ENCODE measurements at places on chromosomes 12 and 14. TPM values are rescaled to one million over a fixed set of nuclear protein-coding genes. Genes with fewer than 3 reads are reported as not detected.

GRCh38 chr12:109583733-109584132 lies 10.1 kb downstream of the MVK start:
- no peak for DNase-seq

DNA sequence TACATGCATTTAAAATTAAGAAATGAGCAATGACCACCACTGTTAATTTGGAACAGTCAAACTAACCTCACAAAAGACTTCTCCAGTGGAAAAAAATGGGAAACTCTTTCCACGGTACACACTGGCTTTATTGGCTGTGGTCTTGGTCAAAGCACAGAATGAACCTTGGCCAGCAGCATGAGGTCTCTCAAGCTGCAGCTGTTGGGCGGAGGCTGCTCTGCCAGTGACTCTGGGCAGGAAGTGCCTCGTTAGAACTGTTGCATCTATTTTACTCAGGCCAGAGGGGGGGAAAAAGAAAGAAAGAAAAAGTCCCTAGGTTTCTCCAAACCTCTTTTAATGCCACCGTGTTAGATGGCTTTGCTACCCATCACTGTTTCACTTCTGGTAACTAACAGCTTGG lies 279.8 kb upstream of the DIO2 start:
- no peak for DNase-seq

GRCh38 chr12:7609495-7609894 lies 56.2 kb downstream of the APOBEC1 start:
- DNase-seq, result no peak

- no peak for DNase-seq
Observed at GRCh38 chr14:97442363-97442762, 645.2 kb downstream of the VRK1 start.

GRCh38 chr12:750366-751191 lies 1.8 kb upstream of the WNK1 start:
- DNase-seq, result no peak

DNA sequence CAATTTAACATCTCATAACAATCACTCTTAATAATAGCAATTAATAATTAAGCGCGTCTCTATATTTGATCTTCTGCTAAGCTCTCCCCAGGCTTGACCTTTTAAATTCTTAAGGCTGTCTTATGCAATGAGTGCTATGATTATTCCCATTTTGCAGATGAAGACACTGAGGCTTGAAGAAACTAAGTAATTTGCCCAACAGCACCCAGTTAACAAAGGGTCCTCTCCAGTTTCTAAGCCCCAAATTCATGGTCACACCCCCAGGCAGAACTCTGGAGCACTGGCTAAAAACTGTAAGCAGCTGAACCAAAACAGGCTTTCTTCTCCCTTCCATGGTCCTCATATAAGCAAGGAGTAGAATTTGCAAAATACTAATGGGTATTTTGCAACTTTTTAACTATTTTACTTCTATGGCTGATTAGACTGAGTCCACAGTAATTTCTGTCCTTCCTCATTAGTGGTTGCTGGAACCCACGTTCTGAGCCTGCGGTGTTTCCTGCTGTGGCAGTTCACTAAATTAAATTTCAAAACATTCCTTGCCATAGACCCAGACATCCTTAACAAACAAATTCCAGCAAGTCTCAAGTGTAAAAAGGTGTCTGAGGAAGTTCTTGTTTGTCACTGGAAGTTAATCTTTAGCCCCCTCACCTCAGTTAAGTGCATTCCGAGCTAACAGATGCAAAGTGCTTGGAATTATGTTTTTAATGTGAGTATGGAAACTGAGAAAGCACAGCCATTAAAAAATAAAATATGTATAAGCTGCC lies 76.5 kb downstream of the TMEM132D start:
- no peak for DNase-seq

GRCh38 chr14:54623279-54624004 lies 56.5 kb downstream of the SAMD4A start:
- DNase-seq, result no peak

DNA sequence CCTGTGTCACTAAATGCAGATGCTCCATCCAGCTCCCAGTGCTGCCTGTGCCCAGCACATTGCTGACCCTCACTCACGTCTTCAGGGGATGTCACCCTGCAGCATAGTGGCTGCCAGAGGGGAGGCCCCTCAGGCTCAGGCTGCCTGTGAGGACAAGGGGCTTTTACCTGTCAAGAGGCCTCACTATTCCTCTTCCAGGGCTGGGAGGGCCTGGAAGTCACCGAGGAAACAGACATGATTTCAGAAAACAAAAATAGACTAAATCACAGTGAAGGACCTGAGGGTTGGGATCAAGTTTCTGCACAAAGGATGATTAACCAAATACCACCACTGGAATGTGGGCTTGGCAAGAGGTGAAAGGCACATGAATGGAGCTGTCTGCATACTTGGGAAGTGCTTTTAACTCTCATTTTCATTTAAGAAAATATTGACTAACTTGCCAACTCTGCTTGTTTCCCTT lies 1202.3 kb downstream of the BCL11B start:
- peak; percentile 45 for DNase-seq

DNA sequence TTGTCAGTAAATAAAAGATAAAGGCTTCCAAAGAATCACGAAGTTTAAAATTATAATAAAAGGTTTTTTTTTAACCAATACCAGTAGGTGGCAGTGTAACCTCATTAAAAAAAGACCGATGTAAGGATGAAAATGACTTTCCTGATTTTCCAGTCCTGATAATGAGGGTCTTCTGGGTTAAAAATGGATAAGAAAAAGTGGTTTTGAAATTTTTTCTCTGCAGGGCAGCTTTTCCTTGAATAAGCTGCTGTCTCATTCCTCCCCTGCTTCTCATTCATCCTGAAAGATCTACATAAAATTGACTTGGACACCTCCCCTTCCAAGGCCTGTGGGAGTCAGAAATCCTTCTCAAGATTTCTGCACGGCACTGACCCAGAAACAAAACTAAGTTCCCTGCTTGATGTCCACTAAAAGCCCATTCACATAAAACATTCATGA lies 58.9 kb upstream of the FBXO33 start:
- DNase-seq, result no peak

DNA sequence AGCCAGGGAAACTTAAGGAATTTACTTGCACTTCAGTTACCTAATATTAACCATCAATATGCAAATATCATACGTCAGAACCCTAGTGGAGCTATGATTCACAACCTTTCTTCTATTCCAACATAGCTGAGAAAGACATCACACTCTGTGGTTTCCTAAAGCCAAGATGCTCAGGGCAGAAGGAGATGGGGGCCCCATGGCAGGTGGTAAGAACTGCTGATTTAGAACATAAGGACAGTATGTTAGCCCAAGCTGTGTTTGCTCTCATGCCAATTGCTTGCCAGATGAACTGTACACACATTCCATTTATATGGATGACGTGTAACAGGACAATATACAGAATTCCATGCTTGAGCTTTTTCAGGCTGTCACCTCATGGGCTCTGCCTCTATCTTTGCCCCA lies 34.6 kb downstream of the HECTD4 start:
- no peak for DNase-seq

DNA sequence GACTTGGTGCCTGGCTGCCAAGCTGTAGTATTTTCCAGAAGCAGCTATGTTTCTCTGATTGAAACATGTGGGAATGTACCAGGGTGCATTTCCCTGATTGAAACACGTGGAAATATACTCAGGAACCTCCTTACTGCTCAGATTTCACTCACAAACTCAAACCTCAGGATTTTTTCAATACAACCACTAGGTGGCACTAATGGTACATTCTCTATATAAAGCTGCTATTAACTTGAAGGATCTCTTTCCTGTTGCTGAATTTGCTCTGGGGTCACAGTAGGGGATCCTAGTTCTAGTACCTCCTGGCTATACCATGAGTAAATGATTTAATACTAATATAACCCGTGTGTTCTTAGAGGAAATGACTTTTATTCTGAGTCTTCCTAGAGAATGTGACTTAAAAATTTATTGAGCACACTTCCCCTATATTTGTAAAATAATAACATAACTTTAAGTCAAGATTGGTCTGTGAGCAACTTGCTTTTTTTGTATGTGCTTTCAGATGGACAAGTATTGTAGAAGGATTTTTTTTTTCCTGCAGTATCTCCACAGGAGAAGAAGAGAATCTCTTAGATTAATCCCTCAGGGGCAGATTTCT lies 173.8 kb upstream of the MIS18BP1 start:
- DNase-seq, result no peak

- DNase-seq, result no peak
Observed at GRCh38 chr14:64069634-64070359, 217.0 kb downstream of the SYNE2 start.

DNA sequence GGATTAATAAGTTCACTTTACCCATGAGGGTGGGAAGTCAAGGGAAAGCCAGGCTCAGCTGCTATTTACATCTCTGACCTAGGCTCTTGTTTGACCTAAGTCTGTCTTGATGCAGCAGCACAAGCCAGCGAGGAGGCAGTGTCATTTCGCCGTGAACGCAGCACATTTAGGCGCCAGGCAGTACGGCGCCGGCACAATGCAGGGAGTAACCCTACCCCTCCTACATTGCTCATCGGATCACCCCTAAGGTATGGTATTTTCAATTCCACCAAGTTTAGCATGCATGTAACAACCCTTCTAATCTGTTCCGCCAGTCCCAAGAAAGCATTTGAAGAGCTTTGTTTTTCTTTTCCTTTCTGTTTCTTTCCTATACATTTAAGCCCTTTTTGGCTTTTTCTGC lies 81.2 kb downstream of the PCNX1 start:
- no peak for DNase-seq

DNA sequence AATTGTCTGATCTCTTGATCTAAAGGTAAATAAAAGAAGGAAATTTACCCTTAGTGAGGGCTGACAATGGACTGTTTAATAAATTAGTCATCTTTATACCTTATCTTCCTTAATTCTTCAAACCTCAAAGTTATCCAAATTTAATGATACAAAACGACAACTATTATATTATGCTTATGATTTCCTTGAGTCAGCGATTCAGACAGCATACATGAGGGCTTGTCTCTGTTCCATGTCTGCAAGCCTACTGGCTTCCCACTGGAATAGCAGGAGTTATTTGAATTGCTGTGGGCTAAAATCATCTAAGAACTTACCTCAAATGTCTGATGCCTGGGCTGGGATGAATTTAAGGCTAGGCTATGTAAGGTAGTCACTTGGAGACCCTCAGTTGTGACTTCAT lies 197.2 kb upstream of the MDGA2 start:
- DNase-seq, result no peak

- peak; percentile 92 for DNase-seq
Observed at GRCh38 chr12:121802843-121803698, 738 bp upstream of the SETD1B start.

GRCh38 chr12:89863493-89863938 lies 154.9 kb upstream of the ATP2B1 start:
- no peak for DNase-seq

- no peak for DNase-seq
Observed at GRCh38 chr12:120951-121350, 54.4 kb downstream of the IQSEC3 start.

- DNase-seq, result no peak
Observed at GRCh38 chr12:15599266-15600037, 189.7 kb downstream of the EPS8 start.

DNA sequence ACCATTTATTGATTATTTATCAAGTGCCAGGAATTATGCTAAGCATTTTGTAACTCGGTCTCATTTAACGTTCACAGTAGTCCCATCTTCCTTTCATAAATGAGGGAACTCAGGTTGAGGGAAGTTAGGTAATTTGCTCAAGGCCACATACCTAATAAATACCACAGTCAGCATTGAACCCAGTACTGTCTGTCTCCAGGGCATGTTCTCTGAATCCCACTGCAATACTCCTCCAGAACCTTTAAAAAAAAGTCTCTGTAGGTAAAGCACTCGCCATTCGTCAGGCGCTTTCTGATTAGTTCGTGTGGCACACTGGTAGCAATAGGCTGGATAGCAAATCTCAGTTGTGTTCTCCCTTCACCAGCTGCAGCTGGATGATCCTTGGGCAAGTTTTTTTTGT lies 14.3 kb downstream of the SLC17A8 start:
- no peak for DNase-seq

GRCh38 chr14:54564071-54564867 lies 2.7 kb upstream of the SAMD4A start:
- DNase-seq, result no peak

- peak; percentile 57 for DNase-seq
Observed at GRCh38 chr12:124543052-124543589, 24.3 kb downstream of the NCOR2 start.

GRCh38 chr12:106774005-106774807 lies at the start of gene RIC8B:
TSS of gene RIC8B (plus strand) at chr12:106774682. CDS start at chr12:106774746, 64 bp downstream.
- DNase-seq, result peak; percentile 93

DNA sequence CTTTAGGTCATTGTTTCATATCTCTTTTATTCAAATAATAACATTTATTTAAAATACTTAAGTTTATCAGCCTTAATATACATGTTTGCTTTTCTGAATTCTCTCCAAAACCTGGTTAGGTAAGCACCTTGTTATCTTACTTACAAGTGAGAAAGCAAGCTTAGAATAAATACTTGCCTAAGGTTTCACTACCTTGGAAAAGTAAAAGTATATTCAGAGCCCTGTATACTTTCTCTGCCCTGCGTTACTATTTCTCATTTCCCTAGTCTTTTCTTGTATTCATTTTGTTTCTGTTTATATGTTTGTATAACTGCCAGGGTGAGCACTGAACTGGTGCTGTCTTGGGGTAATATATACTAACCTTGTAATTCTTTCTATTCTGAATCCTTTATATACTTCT lies 21.5 kb downstream of the METAP2 start:
- no peak for DNase-seq

GRCh38 chr12:106631150-106631549 lies 48.3 kb downstream of the RFX4 start:
- no peak for DNase-seq

- DNase-seq, result peak; percentile 85
Observed at GRCh38 chr12:12331896-12332295, 18.1 kb downstream of the MANSC1 start.

GRCh38 chr12:89884952-89885351 lies 176.3 kb upstream of the ATP2B1 start:
- no peak for DNase-seq

Gene PTGER2
- not detected for total RNA-seq

Gene IAPP
- total RNA-seq, result not detected

Gene ZFHX2
- 5.3 TPM for total RNA-seq

Gene C1S
- total RNA-seq, result 32.9 TPM

Gene METAP2
- 74.4 TPM for total RNA-seq

Gene COCH
- 1.4 TPM for total RNA-seq

Gene EPYC
- not detected for total RNA-seq

Gene KRT82
- not detected for total RNA-seq

Gene GABARAPL1
- total RNA-seq, result 85.6 TPM
